ENCODE measurements at places on chromosomes 6 and 20. TPM values are rescaled to one million over a fixed set of nuclear protein-coding genes. Genes with fewer than 3 reads are reported as not detected.

Gene HFE
- total RNA-seq, result 8.9 TPM

Gene C6orf62
- total RNA-seq, result 122 TPM

Gene FAM162B
- total RNA-seq, result 6.7 TPM

DNA sequence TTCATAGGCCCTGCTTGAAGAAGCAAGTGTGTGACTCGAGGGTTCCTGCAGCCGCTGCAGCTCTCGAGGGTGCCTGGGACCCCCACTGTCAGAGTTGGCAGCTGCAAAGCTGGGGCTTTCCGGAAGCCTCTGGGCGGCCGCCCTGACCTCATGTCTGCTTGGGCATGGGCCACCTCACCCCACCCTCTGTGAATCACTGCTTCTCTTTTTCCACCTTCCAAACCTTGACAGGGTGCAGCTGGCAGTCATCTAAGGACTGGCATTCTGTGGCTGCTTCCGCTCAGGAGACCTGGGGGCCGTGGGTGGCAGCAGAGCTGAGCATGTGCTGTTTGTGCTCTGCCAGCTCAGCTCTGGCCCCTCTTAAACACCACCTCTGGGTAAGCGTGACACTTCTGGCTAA is 32.0 kb downstream of the ERMARD start:
- no peak overlapping the region for H3K27ac ChIP-seq
- no peaks in the 10 kb centered on the region for H3K27me3 ChIP-seq
- H3K4me3 ChIP-seq, result no peak overlapping the region
- no peak for DNase-seq

- no peak overlapping the region for H3K27ac ChIP-seq
- no peaks in the 10 kb centered on the region for H3K27me3 ChIP-seq
- no peaks in the 10 kb centered on the region for H3K4me1 ChIP-seq
- H3K4me3 ChIP-seq, result no peak overlapping the region
Measured at GRCh38 chr6:148146717-148147462, 195.7 kb upstream of the SASH1 start.

Gene DDX43
- total RNA-seq, result 1.5 TPM

Data from spinal cord (tissue), 10 donors.